Stimulated activated CD8-positive, alpha-beta memory T cell treated with anti-CD3 and anti-CD28 coated beads, Interleukin-2, amount 100 ng/mL, for 1 hour (primary cell): ENCODE measurements at places on chromosomes 16 and 17.

DNA sequence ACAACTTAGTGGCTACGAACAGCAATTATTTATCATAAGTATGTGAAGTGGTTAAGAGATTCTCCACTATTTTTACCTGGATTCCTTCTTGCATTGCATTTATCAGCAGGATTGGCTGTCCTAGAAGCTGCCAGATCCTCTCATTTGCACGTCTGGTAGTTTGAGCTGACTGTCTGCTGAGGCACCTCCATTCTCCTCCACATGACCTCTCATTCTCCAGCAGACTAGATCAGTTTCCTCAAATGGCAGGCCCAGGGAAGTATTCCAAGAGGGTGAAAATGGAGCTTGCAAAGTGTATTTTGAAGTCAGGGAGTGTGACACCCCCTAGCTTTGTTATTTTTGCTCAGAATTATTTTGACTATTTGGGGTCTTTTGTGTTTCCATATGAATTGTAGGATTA lies 870.1 kb downstream of the CDH11 start:
- DNase-seq, result no peak

GRCh38 chr17:4945176-4945943 lies 3.0 kb downstream of the PFN1 start:
- DNase-seq, result no peak

GRCh38 chr16:56700195-56700594 lies 17.9 kb downstream of the MT1X start:
- no peak for DNase-seq

DNA sequence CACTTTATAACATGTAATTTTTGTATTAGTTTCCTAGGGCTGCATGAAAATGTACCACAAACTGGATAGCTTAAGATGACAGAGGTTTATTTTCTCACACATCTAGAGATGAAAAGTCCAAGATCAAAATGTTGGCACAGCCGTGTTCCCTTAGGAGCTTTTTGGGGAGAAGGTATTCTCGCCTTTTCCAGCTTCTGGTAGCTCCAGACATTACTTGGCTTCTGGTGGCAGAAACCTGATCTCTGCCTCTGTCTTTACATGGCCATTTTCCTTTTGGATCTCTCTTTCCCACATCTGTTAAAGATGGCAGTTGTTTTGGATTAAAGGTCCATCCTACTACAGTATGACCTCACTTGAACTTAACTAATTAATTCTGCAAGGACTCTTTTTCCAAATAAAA lies 885.7 kb upstream of the CDH8 start:
- DNase-seq, result no peak

DNA sequence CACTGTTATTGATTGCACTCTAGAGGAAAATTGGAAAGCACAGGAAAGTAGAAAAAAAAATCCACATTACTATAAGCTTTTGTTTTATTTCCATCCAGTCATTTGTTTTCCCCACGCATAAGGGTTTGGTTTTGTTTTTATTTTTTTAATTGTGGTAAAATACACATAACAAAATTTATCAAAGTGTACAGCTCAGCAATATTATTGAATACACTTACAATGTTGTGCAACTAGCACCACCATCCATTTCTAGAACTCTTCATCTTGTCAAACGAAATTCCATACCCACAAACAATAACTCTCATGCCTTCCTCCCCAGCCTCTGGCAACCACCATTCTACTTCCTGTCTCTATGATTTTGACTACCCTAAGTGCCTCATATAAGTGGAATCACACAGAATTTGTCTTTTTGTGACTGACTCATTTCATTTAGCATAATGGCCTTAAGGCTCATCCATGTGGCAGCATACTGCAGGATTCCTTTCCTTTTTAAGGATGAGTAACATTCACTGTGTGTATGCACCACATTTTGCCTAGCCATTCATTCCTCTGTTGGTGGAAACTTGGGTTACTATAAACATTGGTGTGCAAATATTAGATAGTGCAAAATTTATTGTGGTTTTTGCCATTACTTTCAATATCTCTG lies 11.1 kb downstream of the SPPL2C start:
- DNase-seq, result no peak

DNA sequence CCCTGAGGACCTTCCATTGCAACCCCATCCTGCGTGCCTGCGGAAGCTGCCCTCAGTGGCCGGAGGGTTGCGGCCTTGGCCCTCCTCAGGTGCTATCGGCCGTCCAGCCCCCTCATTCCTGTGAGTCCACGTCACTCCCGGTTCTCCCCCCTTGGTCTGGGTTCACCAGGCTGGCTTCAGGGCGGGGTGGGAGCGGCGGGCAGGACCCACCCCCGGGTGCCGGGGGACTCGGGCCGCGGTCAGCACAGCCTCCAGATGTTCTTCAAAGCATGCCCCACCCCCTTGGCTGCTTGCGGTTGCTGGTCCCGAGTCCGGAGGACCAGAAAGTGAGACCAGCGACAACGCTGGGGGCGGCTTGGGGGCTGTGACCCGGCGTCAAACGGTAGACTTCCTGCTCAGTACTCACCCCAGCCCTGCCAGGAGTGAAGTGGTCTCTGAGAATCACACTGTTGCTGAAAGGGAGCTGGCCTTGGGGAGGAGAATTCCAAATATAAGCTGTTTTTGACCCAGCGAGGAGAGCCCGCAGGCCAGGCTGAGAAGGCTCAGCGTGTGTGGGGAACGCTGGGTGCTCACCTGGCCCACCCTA lies 4.5 kb downstream of the ZNF469 start:
- no peak for DNase-seq
